ENCODE measurements at places on chromosomes 4 and X. TPM values are rescaled to one million over a fixed set of nuclear protein-coding genes. Genes with fewer than 3 reads are reported as not detected.
A peak's percentile ranks its signal among the peaks of the same experiment; 100 is the strongest.

DNA sequence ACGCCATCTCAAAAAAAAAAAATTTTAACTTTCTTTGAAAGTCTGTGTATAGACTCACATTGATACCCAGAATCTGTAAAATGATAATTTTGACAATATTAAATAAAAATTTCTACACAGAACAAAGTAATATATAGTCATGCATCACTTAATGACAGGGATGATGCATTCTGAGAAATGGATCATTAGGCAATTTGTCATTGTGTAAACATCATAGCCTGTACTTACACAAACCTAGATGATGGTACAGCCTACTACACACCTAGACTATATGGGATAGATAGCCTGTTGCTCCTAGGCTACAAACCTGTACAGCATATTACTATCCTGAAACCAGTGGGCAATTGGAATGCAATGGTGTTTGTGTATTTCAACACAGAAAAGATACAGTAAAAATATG lies 107.7 kb downstream of the BLTP1 start:
- H3K27me3 ChIP-seq: no peaks in the 10 kb centered on the region
- DNase-seq: no peak
- peaks cover 22% of the 10 kb centered on the region for H3K36me3 ChIP-seq
- no peak overlapping the region for H3K27ac ChIP-seq

GRCh38 chrX:139971394-139971749 lies 6.1 kb upstream of the CXorf66 start:
- no peak for DNase-seq
- no peaks in the 10 kb centered on the region for H3K36me3 ChIP-seq

GRCh38 chrX:44400588-44400987 lies 57.1 kb upstream of the EFHC2 start:
- peaks cover 6% of the 10 kb centered on the region for H3K4me1 ChIP-seq
- H3K27me3 ChIP-seq: no peaks in the 10 kb centered on the region
- DNase-seq: peak; percentile 62
- no peaks in the 10 kb centered on the region for H3K36me3 ChIP-seq
- H3K4me3 ChIP-seq: no peak overlapping the region

GRCh38 chr4:42906891-42907759 lies 14.6 kb downstream of the GRXCR1 start:
- no peak overlapping the region for H3K27ac ChIP-seq
- DNase-seq: no peak
- H3K4me1 ChIP-seq: no peaks in the 10 kb centered on the region
- no peaks in the 10 kb centered on the region for H3K36me3 ChIP-seq
- no peak overlapping the region for H3K4me3 ChIP-seq
- peaks cover 14% of the 10 kb centered on the region for H3K27me3 ChIP-seq

- H3K27me3 ChIP-seq: no peaks in the 10 kb centered on the region
- H3K4me3 ChIP-seq: no peak overlapping the region
- H3K4me1 ChIP-seq: no peaks in the 10 kb centered on the region
- H3K36me3 ChIP-seq: peaks cover 59% of the 10 kb centered on the region
- no peak overlapping the region for H3K27ac ChIP-seq
- no peak for DNase-seq
These were observed 26.5 kb downstream of the BOD1L1 start for GRCh38 chr4:13601048-13601447.

- DNase-seq: no peak
- no peak overlapping the region for H3K27ac ChIP-seq
- no peak overlapping the region for H3K4me3 ChIP-seq
- H3K4me1 ChIP-seq: no peaks in the 10 kb centered on the region
- H3K36me3 ChIP-seq: no peaks in the 10 kb centered on the region
- H3K27me3 ChIP-seq: peaks cover 2% of the 10 kb centered on the region
These were observed 436.2 kb downstream of the KCNIP4 start for GRCh38 chr4:21512353-21512752.

DNA sequence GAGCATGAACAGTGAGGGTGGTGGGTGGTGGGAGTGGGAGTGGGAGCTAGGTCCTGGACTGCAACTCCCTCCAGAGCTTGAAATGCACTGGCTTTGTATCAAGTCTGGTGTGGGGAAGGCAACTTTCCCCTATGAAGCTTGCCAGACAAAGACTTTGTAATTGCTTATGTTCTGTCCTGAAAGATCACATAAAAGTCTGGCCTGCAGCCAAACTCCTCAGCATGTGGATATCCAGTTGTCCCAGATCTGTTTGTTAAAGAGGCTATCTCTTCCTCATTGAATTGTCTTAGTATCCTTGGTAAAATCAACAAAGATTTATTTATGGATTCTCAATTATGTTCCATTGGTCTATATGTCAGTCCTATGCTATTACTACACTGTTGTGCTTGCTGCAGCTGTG lies 607.9 kb downstream of the GLUD2 start:
- H3K36me3 ChIP-seq: no peaks in the 10 kb centered on the region
- no peak for DNase-seq
- H3K4me1 ChIP-seq: no peaks in the 10 kb centered on the region
- H3K4me3 ChIP-seq: no peak overlapping the region
- no peaks in the 10 kb centered on the region for H3K27me3 ChIP-seq

Gene UGT2A3
- not detected for total RNA-seq

Gene ARMCX2
- 9.3 TPM for total RNA-seq

Gene INPP4B
- 60.5 TPM for total RNA-seq

Gene PIR
- 6.2 TPM for total RNA-seq

Gene DGKK
- not detected for total RNA-seq

Gene NLRP2B
- total RNA-seq: not detected

Gene SULT1E1
- total RNA-seq: not detected

Gene KCTD8
- not detected for total RNA-seq

Gene SPCS3
- 154 TPM for total RNA-seq

Data from activated naive CD4-positive, alpha-beta T cell treated with anti-CD3 and anti-CD28 coated beads for 36 hours (primary cell).